ENCODE measurements at places on chromosomes 2 and 18.
A peak's percentile ranks its signal among the peaks of the same experiment; 100 is the strongest.

DNA sequence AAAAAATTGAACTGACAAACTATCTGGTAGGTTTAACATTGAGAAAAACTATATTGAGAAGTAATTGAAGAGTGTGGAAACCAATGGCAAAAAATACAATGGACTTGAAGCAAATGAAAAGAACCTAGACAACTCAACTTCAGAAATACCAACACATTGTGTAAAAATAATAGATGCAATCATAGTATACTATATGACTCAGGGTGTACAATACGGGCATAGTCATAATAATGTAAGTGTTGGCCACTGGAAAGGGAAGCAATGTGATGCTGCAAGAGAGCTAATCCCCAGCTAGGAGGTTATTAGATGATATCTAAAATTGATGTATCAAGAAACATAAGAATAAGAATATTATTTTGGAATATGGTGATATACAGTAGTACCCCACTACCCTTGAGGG, 45.3 kb downstream of the SMAD7 start:
- H3K4me3 ChIP-seq: no peak overlapping the region
- H3K36me3 ChIP-seq: no peaks in the 10 kb centered on the region
- no peak overlapping the region for H3K27ac ChIP-seq
- DNase-seq: no peak

GRCh38 chr2:64657411-64657810, 3.7 kb upstream of the SERTAD2 start:
- no peak overlapping the region for H3K4me3 ChIP-seq
- DNase-seq: no peak
- no peak overlapping the region for H3K27ac ChIP-seq
- no peaks in the 10 kb centered on the region for H3K36me3 ChIP-seq

- peaks cover 12% of the 10 kb centered on the region for H3K4me1 ChIP-seq
- H3K4me3 ChIP-seq: no peak overlapping the region
- H3K27me3 ChIP-seq: no peaks in the 10 kb centered on the region
Measured at GRCh38 chr2:239833269-239834109, 191.7 kb downstream of the NDUFA10 start.

GRCh38 chr2:25252291-25253152, 84.1 kb upstream of the POMC start:
- peak overlapping the region; percentile 59 for H3K4me3 ChIP-seq
- peak overlapping the region; percentile 74 for H3K27ac ChIP-seq
- DNase-seq: peak; percentile 82
- no peaks in the 10 kb centered on the region for H3K27me3 ChIP-seq
- peaks cover 21% of the 10 kb centered on the region for H3K4me1 ChIP-seq

DNA sequence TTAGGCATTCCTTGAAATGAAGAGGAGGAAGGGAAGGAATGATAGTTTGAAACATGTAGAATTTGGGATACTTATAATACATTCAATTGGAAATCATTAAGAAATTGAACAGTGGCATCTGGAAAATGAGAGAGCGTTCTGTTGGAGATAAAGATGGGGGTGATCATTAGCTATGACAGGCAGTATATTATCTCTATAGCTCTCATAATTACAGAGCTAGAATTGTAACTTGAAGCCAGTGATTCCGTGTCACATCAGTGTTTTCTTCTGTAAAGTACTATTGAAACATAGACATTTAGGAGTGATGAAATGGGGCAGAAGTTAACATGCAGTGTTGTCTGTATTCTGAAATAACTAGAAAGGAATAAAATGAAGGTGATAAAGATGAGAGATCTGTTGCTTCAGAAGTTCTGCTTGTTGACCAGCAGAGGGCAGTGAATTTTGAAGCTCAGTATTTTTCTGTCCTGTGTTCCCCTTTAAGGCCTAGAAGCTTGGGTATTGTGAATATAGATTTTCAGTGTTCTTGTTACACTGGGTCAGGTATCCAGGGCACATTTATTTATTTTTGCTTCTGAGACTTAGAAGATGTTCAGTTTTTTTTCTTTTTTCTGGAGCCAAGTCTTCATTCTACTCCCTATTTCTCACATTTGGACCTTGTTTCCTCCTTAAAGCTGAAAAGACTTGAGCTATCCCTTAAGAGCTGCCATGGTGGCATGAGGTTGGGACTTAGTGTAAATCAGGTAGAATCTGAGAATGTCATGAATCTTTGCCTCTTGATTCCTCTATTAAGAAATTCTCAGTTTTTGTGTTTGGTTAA, 157.4 kb downstream of the TAF4B start:
- DNase-seq: peak; percentile 52
- H3K27ac ChIP-seq: no peak overlapping the region
- H3K27me3 ChIP-seq: no peaks in the 10 kb centered on the region
- peaks cover 12% of the 10 kb centered on the region for H3K4me1 ChIP-seq
- no peak overlapping the region for H3K4me3 ChIP-seq

DNA sequence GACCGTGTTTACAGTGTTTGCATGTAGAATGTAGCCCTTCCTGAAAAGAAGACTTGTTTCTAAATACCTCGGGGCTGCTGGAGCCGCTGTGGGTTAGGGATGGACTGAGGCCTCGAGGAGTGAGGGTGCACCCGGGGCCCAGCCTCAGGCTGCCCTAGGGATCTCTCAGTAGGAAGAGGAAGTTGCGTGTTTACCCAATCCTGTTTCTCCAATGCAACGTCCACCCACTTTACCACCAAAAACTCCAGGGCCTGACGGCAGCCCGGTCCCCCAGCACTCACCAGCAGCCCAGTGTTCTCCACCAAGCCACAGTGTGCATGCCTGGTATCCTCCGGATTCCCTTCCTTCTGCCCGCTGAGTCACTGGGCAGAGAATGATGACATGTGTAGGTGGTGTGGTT, 255.8 kb downstream of the GLI2 start:
- no peaks in the 10 kb centered on the region for H3K36me3 ChIP-seq
- H3K4me3 ChIP-seq: no peak overlapping the region
- DNase-seq: no peak
- no peak overlapping the region for H3K27ac ChIP-seq
- H3K27me3 ChIP-seq: no peaks in the 10 kb centered on the region

GRCh38 chr18:28178720-28179119, 1.8 kb upstream of the CDH2 start:
- DNase-seq: peak; percentile 16
- no peak overlapping the region for H3K27ac ChIP-seq
- no peaks in the 10 kb centered on the region for H3K36me3 ChIP-seq
- H3K4me1 ChIP-seq: peaks cover 21% of the 10 kb centered on the region
- peak overlapping the region; percentile 50 for H3K4me3 ChIP-seq

DNA sequence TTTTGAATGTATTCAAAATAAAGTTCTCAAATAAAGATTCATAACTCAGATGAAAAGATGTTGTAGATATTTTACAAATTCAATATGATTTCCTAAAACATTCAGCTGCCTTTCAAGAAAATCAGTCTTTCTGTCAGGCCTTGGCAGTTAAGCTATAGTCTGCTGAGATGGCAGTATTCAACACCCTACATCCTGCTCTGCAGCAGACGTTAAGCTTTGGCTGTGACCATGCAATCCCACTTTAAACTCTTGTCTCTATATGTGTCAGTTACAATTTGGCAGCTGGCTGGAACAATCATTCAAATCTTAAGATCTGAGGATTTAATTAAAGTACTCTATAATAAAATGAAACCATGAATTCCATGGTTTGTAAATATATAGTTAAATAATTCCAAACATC, 567.3 kb upstream of the ZNF804A start:
- no peaks in the 10 kb centered on the region for H3K27me3 ChIP-seq
- no peaks in the 10 kb centered on the region for H3K36me3 ChIP-seq
- no peaks in the 10 kb centered on the region for H3K4me1 ChIP-seq
- no peak overlapping the region for H3K4me3 ChIP-seq

DNA sequence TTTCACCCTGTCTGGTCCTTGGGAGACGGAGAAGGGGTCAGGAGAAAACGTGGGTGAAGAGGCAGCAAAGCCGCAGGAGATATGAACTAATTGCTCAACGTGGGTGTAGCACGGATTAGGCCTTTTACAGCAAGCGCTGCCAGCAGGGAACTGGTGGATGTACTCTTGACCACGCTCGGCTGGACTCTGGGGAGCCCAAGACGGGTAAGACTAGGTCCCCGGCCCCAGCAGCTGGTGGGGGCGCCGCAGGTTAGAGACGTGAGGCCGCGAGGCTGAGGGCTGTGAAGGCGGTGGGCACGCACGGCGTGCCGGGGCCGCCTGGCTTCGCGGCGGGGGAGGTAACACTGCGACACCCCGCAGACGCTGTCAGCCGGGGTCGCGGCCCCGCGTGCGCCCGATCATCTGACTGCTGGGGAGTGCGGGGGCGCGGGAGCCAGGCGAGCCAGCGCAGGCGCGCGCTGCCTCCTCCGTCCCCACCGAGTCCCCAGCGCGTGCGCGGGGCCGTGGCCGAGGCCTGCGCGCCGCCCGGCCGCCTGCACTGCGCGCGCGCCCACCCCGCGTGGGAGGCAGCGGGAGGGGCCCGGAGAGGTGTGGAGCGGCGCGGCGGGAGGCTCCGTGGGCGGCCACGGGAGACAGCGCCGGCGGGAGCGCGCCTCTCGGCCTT, at the start of gene CLIP4:
TSS of gene CLIP4 (plus strand) at position 470 of the 664 bp plus-strand sequence. CDS start 5,974 bp downstream, outside the sequence.
- H3K27me3 ChIP-seq: no peaks in the 10 kb centered on the region
- no peaks in the 10 kb centered on the region for H3K36me3 ChIP-seq
- H3K4me3 ChIP-seq: peak within 1 kb of the TSS; percentile 91
- H3K4me1 ChIP-seq: peaks cover 31% of the 10 kb centered on the region
- peak; percentile 40 for DNase-seq
- H3K27ac ChIP-seq: peak within 1 kb of the TSS; percentile 80

GRCh38 chr18:33470216-33470615, 29.7 kb upstream of the CCDC178 start:
- H3K4me3 ChIP-seq: no peak overlapping the region
- H3K27me3 ChIP-seq: no peaks in the 10 kb centered on the region
- H3K27ac ChIP-seq: no peak overlapping the region
- H3K4me1 ChIP-seq: no peaks in the 10 kb centered on the region
- DNase-seq: no peak

GRCh38 chr2:231228974-231229529, 30.6 kb downstream of the ARMC9 start:
- H3K4me1 ChIP-seq: no peaks in the 10 kb centered on the region
- H3K27me3 ChIP-seq: no peaks in the 10 kb centered on the region
- H3K4me3 ChIP-seq: no peak overlapping the region
- H3K36me3 ChIP-seq: no peaks in the 10 kb centered on the region
